ENCODE measurements at places on chromosomes 11 and 22.

DNA sequence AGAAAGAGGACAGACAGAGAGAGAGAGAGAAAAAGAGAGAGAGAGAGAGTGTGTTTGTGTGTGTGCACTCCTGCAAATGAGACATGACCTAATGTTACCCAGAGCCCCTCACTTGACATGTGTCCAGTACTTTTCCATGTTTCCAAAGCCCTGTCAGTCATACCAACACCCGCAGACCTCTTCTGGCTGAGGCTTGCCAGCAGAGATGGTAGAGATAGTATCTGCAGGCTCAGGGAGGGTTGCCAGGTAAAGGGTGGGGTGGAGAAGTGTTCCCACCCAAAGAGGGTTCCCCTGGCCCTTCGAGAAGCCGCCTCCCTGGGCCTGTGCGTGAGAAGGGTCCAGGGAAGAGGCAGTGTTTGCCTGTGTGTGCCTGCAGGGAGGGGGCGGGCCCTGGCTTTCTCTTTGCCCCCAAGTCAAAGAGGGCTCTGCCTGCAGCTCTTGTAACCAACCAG lies 40.7 kb downstream of the POU2F3 start:
- no peak for DNase-seq

- peak; percentile 87 for DNase-seq
These were observed 6.1 kb downstream of the APLNR start for GRCh38 chr11:57230791-57231538.

DNA sequence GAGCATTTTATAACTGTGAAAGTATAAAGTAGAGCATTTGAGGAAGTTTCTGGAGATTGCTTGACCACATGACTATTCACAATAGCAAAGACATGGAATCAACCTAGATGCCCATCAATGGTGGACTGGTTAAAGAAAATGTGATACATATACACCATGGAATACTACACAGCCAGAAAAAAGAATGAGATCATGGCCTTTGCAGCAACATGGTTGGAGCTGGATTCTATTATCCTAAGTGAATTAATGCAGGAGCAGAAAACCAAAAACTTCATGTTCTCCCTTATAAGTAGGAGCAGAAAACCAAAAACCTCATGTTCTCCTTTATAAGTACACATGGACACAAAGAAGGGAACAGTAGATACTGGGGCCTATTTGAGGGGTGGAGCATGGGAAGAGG lies 30.3 kb downstream of the UVRAG start:
- DNase-seq = no peak

DNA sequence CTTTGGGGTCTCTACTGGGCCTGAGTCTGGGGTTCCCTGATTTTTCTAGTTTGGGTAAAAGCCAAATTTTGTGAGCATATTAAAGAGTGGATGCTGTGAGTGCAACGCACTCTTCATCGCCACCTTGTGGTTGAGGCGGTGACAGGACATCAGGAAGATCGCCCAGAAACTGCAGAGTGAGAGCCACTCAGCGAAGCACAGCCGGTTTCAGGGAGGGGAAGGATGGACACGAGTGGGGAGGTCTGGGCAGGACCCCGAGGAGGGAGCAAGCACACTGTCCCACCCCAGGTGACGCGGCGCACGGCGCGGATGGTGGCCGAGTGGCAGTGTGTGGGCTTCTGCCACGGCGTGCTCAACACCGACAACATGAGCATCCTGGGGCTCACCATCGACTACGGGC lies 9.1 kb downstream of the SELENOO start:
- DNase-seq = peak; percentile 52

DNA sequence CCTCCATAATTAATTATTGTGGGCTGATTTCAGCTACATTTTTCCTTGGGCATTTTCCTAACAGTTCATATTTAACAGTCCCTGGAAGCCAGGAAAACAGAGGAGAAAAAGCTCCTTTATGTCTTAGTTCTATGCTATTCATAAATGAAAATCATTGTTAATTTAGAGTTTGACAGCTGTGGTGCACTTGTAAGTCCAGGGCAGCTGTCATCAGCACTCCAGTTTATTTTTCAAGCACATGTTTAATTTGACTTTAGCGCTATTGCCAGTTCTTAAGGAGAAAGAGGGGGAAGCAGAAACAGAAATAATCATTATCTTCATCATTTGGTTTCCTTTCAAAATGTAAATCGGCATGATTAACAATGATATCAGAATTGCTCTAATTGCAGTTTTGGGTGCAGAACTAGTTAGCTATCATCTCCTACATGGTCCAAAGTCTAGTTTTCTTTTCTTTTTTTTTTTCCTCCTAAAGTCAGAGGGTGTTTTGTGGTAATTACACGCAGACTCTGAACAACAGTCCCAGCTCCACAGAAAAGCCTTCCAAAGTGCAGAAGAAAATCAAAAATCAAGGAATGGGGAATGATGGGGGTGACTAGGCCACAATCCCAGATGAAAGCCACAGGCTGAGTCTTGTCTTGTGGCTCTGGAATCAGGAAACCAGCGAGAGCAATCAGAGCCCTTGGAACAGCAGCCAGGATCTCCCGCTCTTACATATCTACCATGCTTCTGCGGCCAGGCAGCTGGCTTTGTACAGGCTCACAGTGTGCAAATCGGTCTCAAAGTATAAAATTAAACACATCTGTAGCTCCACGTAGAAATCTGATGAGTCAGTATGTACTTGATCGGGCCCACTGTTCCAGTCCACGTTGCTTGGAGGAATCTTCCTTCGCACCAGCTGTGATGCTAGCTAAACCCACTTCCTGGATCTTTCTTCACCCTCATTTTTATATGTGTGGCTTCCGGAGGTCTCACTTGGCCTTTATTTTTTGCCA lies 91.9 kb downstream of the SPON1 start:
- DNase-seq = no peak

DNA sequence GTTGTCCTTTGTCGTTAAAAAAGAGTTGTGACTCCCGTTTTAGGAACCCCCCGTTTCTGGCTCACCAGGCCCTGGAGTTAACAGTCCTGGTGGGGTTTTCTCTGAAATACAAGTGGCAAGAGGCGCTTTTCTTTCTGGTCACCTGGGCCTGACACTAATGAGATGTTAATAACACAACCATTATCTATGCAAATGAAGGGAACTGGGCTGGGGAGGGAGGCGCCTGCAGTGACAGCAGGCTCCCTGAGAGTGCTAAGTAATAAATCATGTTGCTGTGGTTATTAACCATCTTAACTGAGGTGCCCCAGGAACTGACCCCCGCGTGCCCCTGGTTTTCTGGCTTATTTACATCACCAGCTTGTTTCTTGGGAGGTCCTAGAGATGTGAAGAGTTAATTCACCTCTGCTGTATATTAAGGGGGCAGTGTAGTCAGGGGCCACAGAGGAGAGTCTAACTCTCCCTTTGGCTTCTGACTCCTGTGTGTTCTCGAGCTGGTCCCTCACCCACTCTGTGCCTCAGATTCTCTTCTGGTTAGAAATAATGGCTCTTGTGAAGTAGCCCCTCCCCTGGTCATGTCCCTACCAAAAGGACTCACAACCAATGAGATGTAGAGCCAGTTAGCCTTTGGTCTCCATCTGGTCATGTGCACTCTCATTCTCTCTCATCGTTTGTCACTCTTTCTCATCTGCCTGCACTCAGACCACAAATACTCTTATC lies 276.6 kb upstream of the CADM1 start:
- DNase-seq = peak; percentile 61

GRCh38 chr22:42376711-42377554 lies 55.3 kb downstream of the NFAM1 start:
- DNase-seq = peak; percentile 90

- peak; percentile 72 for DNase-seq
These were observed at the start of gene DESI1 for GRCh38 chr22:41620589-41621098. Gene DESI1 (minus strand): TSS chr22:41621043. CDS start chr22:41620839, 204 bp downstream.

- DNase-seq = no peak
These were observed 48.1 kb upstream of the ME3 start for GRCh38 chr11:86720546-86720945.

GRCh38 chr11:78234006-78234405 lies 45.3 kb downstream of the USP35 start:
- peak; percentile 59 for DNase-seq

Data from mesendoderm (in vitro differentiated cells).